ENCODE measurements at places on chromosomes 16 and 17.

DNA sequence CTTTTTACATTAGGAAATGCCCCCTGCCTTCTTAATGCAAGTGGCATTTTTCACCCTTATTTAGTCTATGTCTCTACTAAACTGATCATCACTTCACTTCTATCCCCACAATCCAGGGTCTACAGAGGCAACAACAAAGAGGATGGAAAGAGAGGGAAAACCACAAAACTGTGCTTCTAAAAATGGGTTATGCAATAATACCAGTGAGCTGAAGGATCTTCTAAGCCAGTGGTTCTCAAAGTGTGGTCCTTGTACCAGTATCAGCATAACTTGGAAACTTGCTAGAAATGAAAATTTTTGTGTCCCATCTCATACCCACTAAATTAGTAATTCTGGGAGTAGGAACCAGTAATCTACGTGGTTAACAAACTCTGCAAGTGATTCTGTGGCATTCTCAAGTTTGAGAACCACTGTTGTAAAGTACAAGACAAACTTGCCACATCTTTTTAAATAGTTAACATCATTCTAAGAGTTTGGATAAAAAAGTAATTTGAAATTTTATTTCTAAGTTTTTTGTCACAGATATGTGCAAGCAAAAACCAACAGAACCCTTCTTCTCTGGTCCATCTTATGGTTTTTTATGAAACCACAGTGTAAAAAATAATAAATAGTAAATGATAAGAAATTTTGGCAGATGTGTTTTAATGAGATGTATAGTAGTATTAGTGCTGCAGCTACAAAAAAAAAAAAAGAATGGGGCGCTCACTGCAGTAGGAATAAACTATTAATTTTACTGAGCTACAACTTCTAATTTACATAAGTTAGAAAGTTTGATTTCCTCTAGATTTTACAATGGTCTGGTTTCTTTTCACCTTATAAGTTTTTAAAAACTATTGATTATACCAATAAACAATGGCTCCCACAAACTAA lies 16.2 kb downstream of the CDC27 start:
- no peak for DNase-seq

DNA sequence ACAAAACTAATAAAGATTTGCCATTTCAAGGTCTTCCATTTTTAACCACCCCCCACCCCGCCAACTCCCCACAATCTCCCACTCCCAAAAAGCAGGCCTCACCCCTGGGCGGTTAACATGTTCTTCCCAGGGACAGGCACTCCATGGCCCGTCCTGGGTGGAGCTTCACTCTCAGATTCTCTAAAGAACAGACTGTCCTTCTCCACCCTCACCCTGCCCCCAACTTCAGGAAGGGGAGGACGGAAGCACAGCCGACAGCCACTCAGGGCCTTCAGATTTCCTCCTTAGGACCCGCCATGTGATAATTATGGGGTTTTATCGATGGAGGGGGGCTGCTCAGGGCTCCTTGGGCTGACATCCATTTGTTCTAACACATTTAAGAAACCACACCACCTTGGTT lies 61.9 kb downstream of the ZFHX3 start:
- no peak for DNase-seq

DNA sequence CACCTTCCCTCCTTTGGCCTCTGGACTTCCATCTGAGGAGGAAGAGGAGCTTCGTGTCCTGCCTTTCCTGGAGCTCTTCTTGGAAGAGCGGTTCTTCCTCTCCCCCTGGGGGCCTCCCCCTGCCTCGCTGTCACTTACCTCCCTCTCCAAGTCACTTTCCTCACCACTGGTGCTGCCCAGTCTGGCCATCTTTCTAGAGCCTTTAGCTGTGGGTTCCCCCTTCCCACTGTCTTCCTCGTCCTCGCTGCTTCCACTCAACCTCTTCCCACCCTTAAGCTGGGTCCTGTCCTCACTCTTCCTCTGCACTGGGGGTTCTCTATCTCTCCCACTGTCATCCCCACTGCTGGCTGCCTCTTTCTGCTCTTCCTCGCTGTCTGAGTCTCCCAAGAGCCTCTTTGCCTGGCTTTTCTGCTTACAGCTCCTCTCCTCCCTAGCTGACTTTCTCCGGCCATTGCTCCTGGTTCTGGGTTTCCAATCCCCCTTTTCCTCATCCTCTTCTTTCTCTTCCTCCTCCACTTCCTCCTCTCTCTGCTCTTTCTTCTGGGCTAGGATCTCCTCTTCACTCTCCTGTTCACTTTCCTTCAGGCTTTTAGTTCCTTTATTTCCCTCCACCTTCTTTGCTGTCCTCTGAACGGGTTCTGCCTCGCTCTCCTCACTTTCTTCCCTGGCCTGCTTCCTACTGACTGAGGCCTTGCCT lies 1.4 kb downstream of the HIRIP3 start:
- DNase-seq = no peak

GRCh38 chr17:55661256-55661758 lies 61.4 kb downstream of the TMEM100 start:
- no peak for DNase-seq

- no peak for DNase-seq
Measured at GRCh38 chr16:12447556-12447955, 356.1 kb downstream of the CPPED1 start.

DNA sequence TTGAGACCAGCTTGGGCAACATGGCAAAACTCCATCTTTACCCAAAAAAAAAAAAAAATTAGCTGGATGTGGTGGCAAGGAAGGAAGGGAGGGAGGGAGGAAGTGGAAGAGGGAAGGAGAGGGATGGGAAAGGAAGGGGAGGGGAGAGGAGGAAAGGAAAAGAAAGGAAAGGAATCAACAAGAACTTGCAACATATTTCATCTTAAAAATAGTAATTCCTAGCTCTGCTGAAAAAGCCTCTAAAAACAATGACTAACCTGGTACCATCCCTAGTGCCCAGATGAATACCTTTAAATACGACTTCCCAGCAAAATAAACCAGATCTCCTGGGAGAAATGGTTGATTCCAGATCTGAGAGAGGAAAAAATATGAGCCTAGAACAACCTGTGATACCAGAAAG lies 27.1 kb upstream of the MNT start:
- DNase-seq = no peak

DNA sequence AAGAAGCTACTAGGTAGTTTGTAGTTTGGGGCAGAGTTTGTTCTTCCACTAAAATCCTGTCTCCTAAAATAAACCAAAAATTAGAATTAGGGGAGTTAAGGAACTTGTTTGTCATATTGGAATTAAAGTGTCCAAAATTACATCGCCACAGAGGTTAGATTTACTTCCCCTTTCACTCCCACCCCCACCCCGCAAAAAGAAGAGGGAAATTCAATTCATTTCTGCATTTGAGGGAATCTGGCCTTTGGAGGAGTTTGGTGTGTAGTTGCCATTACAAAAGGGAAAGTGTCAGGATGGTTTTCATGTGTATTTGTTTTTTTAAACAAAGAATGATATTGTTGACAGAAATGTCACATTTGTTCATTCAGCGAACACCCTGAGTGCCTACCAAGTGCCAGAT lies 5.8 kb downstream of the TMEM97 start:
- DNase-seq = no peak

GRCh38 chr17:16272111-16272840 lies 55.3 kb downstream of the PIGL start:
- DNase-seq = no peak
